WERI-Rb-1 (cell line): ENCODE measurements at places on chromosomes 2 and 18.
A peak's percentile ranks its signal among the peaks of the same experiment; 100 is the strongest.

DNA sequence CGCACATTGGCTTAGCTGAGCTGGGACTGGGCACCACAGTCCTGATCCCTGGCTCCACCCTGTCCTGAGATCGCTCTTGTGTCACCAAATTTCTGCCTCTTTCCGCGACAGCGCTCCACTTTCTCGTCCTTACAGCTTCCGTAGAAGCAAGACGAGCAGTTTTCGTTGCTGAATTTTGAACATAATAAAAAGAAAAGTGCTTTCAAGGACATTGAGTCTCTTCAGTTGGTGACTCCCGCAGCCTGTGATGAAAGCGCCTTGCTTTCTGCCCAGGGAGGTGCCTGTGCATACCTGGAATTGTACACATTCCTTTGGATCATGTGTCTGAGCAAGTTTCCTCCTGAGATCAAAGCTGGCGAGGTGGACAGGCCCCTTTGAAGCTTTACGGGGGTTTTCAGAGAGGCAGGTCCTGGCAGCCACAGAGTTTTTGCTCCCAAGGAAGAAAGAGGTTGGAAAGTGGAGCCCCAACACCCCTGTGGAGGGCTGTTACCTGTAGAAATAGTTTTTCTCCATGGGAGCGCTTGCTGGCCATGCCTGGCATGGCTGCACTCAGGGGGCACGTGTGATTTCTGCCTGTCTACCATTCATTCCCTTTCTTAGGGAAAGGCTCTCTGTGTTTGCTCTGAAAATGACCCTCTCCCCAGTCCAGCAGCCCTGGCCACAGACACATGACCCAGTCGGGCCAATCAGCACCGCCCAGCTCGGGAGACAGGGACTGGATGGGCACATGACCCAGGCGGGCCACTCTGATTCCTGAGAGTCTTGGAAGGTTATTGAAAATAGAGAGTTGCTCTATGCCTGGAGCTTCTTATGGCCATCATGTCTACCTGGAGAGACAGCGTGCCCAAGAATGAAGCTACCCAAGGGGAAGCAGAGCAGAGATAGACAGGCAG, 115.6 kb upstream of the OTOS start:
- no peak for DNase-seq

- DNase-seq: peak; percentile 64
These were observed 22.8 kb upstream of the MYO3B start for GRCh38 chr2:170155022-170155722.

DNA sequence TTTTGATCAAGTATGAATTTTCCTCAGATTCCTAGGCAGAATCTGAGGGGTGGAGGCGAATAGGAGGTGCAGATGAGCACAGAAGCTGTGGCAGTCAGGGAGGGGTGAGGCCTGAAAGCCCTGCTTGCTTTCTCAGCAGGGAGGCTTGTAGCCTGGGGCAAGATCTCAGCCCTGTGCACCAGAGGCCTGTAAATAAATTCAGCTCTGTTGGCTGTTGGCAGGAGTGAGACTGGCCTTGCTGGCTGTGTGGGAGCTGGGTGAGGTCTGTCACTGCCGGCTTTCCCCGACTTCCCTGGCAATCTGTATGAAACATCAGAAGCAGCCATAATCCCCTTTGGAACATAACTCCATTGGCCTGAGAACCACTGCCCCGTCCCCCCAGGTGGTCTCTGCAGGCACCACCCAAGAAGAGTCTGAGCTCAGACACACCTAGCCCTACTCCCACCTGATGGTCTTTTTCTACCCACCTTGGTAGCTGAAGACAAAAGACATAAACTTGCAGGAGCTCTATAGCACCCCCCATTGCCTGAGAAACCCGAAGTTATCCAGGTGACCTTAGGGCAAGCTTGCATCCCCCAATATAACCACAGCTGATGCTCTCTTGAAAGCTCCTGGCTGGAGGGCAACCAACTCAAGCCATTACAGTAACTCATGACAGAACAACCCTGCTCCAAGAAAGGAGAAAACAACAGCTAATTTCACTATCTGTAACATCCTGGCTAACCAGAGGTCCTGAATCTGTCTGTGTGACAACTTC, 32.3 kb downstream of the EVA1A start:
- DNase-seq: no peak

- DNase-seq: no peak
These were observed 25.5 kb upstream of the NFU1 start for GRCh38 chr2:69462780-69463179.

- DNase-seq: no peak
These were observed 279.6 kb upstream of the ID2 start for GRCh38 chr2:8402222-8402621.

DNA sequence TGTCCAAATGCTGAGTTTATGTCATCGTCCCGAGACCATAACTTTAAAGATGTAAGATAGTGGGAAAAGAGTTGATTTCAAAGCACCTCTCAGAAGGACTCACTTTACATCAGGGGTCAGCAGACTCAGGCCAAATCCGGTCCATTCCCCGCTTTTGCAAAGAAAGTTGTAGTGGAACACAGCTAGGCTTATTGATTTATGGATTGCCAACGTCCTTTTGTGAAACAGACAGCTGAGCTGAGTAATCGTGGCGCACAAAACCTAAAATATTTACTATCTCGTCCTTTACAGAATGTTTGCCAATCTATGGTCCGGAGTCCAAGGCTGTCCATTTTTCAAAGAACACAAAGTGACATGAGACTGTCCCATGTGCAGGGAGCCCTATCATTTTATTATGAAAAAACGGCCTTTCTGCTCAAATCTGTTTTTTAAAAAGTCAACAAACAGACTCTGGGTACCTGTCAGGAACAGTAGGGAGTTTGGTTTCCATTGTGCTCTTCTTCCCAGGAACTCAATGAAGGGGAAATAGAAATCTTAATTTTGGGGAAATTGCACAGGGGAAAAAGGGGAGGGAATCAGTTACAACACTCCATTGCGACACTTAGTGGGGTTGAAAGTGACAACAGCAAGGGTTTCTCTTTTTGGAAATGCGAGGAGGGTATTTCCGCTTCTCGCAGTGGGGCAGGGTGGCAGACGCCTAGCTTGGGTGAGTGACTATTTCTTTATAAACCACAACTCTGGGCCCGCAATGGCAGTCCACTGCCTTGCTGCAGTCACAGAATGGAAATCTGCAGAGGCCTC, at the start of gene IL1RN:
IL1RN (plus strand) TSS at position 754 of the 801 bp plus-strand sequence; CDS start at position 781, 27 bp downstream.
- no peak for DNase-seq

GRCh38 chr2:145682546-145683157, 1162.7 kb upstream of the ZEB2 start:
- DNase-seq: no peak

- DNase-seq: no peak
These were observed 10.1 kb downstream of the SRSF7 start for GRCh38 chr2:38740851-38741731.

DNA sequence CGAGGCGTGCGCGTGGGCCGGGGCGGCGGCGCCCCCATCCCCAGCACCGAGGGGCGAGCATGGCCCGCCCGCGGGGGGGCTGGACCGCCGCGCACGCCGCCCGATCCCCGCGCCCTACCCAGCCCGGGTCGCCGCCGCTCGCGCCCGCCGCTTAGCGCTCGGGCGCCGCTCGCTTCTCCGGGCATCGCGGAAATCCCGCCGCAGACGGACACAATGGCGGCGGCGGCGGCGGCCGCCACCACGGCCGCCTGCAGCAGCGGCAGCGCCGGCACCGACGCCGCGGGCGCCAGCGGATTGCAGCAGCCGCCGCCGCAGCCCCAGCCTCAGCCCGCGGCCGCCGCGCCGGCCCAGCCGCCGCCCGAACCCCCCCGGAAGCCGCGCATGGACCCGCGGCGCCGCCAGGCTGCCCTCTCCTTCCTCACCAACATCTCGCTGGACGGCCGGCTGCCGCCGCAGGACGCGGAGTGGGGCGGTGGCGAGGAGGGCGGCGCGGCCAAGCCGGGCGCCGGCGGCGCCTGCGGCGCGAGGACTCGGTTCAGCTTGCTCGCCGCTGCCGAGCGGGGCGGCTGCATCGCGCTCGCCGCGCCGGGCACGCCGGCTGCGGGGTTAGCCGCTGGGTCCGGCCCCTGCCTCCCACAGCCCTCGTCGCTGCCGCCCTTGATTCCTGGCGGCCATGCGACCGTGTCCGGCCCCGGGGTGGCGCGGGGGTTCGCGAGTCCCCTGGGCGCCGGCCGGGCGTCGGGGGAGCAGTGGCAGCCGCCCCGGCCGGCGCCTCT, 453 bp downstream of the CABLES1 start:
- DNase-seq: peak; percentile 27

DNA sequence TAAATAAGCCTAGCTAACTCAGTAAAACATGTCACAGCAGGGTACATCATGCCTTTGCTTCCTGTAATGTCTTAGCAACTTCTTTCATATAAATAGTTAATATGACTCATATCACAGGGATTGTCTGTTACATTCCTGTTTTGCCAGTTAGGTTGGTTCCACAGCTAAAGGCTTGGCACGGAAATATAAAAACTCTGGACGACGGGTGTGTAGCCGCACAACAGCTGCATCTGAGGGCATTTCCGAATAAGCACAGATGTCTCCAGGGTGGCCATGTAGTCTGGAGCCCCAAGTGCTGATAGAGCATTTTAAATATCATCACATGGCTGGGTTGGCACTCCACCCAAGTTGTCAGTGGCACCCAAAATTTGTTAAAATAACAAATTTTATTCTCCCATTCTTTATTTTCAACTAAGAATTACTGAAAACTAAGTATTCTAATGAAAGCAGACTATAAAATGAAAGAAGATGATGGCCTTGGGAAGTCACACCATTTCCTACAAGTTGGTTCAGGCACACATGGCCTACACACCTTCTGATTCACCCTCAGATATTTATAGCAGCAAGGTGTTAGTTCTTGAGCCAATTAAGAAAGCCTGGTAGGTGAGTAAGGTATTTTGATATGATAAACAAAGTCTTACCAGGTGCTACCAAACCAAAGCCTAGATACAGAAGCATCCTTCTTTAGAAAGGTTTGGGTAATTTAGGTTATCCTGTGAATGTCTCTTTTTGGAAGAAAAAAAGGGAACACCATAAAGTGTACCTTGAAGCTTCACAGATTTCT, 61.8 kb upstream of the STK17B start:
- DNase-seq: no peak

GRCh38 chr18:13003466-13003896, 12.3 kb downstream of the CEP192 start:
- peak; percentile 76 for DNase-seq

- DNase-seq: no peak
These were observed 79.6 kb downstream of the LBH start for GRCh38 chr2:30310955-30311354.

GRCh38 chr2:105734762-105735538, 9.8 kb upstream of the NCK2 start:
- no peak for DNase-seq

- DNase-seq: no peak
These were observed 76.7 kb downstream of the MRPS9 start for GRCh38 chr2:105114551-105114950.

DNA sequence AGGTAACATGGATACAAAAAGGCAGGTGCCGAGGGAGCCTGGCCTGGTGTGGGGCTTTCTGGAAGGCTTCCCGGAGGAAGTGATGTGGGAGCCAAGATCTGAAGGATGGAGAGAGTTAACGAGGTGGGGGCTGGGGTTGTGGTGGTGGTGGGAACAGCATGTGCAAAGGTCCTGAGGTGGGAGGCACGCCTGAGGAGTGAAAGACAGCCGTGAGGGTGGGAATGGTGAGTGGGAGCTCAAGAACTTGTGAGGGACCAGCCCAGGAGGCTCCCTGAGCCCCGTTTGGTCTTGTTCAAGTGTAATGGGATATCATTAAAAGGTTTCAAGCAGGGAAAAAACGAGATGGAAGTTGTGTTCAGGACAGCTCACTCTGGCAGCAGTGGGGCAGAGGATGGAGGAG, 35.2 kb downstream of the TRPM8 start:
- no peak for DNase-seq

- DNase-seq: no peak
These were observed 67.2 kb downstream of the LRRFIP1 start for GRCh38 chr2:237694415-237695194.

DNA sequence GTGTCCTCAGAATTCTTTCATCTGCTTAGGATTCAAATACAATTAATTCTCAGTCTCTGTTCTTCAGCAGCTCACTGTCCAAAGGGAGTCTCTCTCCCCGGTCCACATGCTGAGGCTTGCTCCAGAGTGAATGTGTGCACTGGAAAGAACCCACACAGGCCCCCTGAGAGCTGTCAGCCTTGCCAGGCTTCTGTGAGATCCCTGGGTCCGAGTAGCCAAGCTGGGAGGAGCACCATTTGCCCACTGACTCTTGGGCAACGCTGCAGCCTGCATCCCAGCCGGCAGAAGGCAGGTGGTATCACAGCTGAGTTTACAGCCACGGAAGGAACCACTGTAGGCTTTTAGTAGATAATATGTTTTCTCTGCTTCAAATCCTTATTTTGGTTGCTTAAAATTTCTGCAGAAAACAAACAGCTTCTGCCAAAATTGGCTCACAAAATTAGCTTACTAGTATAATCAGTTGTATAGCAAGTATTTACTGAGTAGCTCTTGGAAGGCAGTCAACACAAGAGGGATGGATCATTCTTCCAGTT, 21.4 kb upstream of the LTBP1 start:
- DNase-seq: no peak

GRCh38 chr18:57422313-57422872, 12.8 kb upstream of the ONECUT2 start:
- no peak for DNase-seq

DNA sequence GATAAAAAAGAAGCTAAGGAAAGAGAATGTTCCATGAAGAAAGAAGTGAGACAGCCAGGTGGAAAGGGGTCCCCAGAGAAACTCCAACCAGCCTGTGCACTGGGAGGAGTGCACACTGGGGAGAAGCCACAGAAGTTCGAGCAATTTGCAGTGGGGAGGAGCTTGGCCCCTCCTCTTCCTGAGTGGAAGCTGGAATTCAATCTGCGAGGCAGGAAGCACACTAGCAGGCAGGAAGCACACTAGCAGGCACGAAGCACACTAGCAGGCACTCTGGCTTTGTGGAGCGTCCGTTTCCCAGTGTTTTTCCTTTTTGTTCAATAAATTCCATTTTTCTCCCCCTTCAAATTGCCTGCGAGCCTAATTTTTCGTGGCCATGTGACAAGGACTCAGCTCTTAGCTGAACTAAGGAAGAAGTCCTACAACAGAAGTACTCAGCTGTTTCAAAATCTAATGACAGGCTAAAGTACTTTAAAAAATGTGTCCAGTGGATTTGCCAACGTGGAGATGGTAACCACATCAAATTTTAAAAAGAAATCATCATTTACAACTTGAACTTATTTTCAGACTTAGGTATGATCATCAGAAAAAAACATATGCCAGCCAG, 21.4 kb upstream of the SPIRE1 start:
- no peak for DNase-seq

GRCh38 chr18:61817086-61817485, 75.7 kb downstream of the RNF152 start:
- DNase-seq: no peak

- DNase-seq: no peak
These were observed 103.9 kb downstream of the VIT start for GRCh38 chr2:36800381-36800780.

- DNase-seq: no peak
These were observed 7.1 kb downstream of the SH3BP4 start for GRCh38 chr2:234958746-234959395.

DNA sequence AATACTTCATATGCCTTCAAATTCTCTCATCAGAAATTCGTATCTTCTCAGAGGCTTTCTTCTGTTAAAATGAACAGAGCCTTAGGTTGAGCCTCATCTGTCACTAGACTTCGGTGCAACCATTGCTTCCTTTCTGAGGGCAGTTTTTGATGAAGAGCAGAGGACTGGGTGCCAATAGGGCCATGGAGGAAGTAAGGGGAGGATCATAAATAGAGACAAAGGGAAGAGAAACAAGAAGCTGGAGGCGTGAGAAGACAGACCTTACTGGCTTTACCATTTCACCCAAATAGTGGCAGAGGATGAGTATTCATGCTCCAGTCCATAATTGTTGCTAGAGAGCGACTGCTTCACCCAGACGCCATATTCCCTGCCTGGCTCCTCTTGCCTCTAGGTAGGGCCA, 215.6 kb upstream of the PKDCC start:
- no peak for DNase-seq
